ENCODE measurements at places on chromosomes 13 and 19.

DNA sequence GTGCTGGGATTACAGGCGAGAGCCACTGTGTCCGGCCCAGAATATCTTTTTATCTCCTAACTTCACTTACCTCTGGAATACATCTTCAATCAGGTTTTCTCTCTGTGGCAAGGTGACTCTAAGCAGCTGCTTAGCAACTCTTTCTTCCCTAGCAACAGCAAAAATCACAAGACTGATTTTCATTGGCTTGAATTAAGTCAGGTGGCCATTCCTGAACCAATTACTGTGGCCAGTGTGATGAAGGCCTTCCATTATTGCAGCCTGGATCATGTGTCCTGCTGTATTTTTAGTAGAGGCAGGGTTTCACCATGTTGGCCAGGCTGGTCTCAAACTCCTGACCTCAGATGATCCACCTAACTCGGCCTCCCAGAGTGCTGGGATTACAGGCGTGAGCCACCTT lies 9.0 kb upstream of the LTBP4 start:
- no peak for DNase-seq

GRCh38 chr13:109275852-109276251 lies 510.5 kb downstream of the IRS2 start:
- DNase-seq = no peak

GRCh38 chr19:326871-327270 lies 17.7 kb downstream of the MIER2 start:
- no peak for DNase-seq

DNA sequence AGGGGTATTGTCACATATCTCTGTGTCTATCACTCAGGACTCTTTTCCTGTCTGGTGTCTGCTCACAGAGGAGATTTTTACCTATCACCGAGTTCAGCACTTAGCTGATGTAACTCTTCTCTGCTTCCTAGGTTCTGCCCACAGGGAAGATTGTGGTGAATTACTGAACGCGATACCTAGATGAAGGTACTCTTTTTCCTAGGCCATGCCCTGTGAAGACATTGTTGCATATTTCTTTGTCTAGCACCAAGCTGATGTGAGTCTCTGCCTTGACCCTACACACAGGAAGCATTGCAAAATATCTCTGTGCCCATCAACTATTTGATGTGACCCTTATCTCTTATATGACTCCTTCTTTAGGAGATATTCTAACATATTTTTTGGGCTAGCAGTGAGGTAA lies 72.1 kb upstream of the ZNF43 start:
- no peak for DNase-seq

DNA sequence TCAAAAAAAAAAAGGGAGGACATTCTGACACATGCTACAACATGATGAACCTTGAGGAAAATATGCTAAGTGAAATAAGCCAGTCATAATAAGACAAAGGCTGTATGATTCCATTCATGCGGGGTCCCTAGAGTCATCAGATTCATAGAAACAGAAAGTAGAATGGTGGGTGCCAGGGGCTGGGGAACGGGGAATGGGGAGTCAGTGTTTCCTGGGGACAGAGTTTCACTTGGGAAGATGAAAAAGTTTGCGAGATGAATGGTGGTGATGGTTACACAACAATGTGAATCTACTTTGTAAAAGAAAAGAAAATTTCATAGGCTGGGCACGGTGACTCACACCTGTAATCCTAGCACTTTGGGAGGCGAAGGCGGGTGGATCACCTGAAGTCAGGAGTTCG lies 6.1 kb upstream of the CLEC4G start:
- no peak for DNase-seq

GRCh38 chr13:103731959-103732358 lies 665.7 kb upstream of the SLC10A2 start:
- no peak for DNase-seq

GRCh38 chr19:53812335-53812734 lies 11.8 kb downstream of the NLRP12 start:
- DNase-seq = no peak

DNA sequence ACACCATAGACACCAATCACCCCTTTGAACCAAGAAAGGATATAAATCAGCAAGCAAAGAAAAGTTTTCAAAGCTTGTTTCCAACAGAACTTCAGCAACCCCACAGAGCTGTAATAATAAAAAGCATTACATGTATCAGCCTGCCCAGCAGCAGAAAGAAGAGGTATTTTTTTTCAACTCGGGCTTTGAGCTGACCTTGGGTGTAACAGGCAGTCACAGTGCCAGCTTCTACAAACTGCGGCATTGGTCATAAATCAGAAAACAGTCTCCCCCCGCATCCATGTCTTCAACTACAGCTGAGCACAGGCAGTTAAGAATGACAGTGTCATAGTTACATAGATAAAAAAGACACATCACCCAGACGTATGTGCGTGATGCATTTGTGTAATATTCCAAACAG lies 671.0 kb upstream of the SLITRK1 start:
- no peak for DNase-seq

GRCh38 chr13:91771229-91771628 lies 372.8 kb downstream of the GPC5 start:
- DNase-seq = no peak

- DNase-seq = no peak
These were observed 4.9 kb upstream of the N4BP2L1 start for GRCh38 chr13:32432856-32433255.

- DNase-seq = no peak
These were observed 20.7 kb downstream of the SH3GL1 start for GRCh38 chr19:4379383-4380253.

DNA sequence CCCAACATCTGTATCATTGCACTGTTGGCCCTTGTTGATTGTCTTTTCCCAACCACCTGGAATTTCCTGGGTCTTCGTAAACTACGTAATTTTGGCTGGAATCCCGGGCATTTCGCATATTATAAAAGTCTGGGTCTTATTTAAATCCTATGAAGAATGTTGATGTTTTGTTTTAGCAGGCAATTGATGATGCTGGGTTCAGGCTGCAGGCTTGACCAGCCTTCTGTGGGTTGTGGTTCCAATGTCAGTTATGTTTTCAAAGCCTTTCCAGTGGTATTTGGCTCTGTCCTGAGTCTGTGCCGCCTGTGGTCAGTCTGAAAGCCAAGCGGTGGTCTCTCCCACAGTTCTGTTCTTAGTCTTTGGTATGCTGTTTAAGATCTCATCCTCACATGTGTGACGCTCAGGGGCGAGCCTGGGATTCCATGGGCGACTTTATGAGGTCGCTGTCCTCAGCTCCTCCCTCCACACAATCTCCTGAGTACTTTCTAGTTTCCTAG lies 12.4 kb downstream of the SLC35E1 start:
- DNase-seq = no peak

DNA sequence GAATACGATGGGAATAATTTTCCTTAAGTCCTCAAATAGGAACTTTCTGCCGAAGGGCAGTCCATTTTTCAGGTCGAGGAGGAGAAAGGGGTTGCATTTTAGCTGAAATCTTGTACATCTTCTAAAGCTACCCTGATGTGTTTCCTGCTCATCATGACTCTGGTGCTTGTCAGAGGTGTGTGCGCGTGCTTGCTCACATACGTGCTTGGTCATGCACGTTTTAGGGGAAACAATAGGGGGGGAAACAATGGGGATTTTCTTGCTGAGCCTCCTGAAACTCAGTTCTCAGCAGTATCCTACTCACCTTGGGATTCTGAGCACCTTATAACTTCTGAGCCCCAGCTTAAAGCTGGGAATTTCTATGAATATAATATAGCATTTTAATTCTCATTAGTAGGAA lies 44.7 kb downstream of the TM9SF2 start:
- DNase-seq = no peak

DNA sequence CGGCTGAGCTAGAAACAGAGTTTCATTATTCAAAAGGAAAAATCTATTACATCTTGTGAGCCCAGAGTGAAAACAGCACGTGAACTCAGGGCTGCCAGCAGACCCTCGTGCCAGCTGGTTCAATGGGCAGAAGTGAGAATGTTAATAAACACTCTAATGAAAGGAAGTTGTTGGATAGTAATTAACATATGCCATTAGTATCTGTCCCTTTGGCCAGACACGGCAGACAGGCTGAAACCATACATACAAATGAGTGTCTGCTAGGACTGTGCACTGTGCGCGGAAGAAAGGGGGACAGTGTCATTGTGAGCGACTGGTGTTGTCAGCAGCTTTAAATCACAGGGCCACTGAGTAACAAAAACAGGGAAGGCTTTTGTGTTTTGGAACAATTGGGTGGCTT lies 121.9 kb upstream of the TSC22D1 start:
- no peak for DNase-seq

DNA sequence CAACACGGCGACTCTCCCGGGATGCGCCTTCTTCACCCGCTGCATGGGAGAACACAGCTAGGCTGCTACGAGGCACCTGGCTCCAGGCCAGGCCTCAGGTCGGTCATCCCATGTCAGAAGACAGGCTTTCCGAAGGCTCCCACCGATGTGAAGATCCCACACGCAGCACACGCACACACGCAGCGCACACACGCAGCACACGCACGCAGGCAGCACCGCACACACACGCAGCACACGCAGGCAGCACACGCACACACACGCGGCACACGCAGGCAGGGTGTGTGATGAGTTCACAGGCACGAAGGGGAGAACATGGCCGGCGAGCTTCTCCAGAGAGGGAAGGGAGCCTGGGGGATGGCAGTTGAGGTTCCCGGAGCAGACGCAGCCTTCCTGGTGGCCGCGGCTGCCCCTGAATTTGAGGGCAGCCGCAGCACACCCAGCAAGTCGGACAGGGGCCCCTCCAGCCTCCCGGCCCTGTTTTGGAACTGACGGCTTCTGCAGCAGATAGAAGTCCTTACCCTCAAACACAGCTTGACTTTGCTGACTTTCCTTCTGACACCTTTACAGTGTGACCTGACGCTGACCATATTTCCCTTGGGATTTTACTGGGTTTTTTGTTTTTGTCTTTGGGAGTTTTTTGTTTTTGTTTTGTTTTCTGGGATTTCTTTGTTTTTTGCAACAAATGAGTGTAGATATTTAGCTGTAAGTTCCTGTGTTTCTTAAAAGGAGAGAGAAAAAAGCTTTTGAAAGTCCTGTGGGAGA lies 55.9 kb downstream of the RASA3 start:
- no peak for DNase-seq

DNA sequence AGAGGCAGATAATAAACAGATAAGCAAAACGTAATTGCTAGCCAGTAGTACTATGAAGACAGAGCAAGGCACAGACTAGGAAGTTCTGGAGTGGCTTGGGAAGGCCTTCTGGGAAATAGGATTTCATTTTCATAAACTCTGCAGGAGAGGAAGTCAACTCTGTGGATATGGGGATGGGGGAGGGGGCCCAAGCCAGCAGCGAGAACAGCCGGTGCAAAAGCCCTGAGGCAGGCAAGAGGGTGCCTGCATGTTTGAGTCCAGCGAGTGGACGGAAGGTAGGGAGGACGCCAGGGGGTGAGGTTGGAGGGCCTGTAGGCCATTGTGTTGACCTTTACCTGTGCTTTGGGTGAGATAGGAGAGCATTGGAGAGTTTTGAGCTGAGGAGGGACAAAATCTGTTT lies 9.0 kb upstream of the ASF1B start:
- DNase-seq = no peak

- no peak for DNase-seq
These were observed 319.3 kb downstream of the TDRD3 start for GRCh38 chr13:60716313-60716712.

DNA sequence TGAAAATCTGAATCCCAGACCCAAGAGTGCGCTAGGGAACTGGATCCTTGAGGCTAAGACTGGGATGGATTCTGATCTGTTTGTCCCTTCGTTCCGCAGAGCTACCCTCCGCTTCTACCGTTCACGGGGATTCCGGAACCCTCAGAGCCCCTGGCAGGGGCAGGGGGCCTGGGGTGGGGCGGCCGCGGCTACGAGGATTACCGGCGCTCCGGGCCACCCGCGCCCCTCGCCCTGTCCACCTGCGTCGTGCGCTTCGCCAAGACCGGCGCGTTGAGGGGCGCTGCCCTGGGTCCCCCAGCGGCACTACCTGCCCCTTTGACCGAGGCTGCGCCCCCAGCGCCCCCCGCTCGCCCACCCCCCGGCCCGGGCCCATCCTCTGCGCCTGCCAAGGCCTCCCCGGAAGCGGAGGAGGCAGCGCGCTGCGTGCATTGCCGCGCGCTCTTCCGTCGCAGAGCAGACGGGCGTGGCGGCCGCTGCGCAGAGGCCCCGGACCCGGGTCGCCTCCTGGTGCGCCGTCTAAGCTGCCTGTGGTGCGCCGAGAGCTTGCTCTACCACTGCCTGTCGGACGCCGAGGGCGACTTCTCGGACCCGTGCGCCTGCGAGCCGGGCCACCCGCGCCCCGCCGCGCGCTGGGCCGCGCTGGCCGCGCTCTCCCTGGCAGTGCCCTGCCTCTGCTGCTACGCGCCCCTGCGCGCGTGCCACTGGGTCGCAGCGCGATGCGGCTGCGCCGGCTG lies 7.1 kb downstream of the SPRED3 start:
- DNase-seq = no peak

GRCh38 chr19:54462655-54463530 lies 685 bp downstream of the LENG9 start:
- peak; percentile 46 for DNase-seq

GRCh38 chr13:94412870-94413597 lies 66.4 kb downstream of the DCT start:
- no peak for DNase-seq

- DNase-seq = no peak
These were observed 100.4 kb downstream of the DCLK1 start for GRCh38 chr13:36030670-36031331.

Measured in activated CD8-positive, alpha-beta memory T cell treated with anti-CD3 and anti-CD28 coated beads for 48 hours (primary cell).